ENCODE measurements at places on chromosomes 6 and 20.

- no peak for DNase-seq
These were observed 90.4 kb upstream of the TMEM30A start for GRCh38 chr6:75374961-75375400.

DNA sequence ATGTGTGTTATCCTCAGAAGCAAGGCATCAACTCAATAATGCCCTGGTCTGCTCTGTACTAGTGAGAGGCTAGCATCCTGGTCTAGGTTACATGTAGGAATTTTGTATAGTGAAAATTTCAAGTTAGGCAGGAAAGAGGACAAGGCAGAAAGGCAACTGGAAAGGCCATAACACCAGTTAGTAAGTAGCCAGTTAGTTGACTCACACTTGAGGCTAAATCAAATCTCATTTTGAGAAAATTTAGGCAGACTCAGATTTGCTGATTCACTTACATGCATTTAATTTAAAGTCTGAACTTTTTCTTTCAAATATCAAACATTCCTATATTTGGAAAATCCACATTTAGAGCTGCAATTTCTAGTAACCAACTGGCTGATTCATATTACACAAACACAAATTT is 184.5 kb upstream of the TCF21 start:
- no peak for DNase-seq

DNA sequence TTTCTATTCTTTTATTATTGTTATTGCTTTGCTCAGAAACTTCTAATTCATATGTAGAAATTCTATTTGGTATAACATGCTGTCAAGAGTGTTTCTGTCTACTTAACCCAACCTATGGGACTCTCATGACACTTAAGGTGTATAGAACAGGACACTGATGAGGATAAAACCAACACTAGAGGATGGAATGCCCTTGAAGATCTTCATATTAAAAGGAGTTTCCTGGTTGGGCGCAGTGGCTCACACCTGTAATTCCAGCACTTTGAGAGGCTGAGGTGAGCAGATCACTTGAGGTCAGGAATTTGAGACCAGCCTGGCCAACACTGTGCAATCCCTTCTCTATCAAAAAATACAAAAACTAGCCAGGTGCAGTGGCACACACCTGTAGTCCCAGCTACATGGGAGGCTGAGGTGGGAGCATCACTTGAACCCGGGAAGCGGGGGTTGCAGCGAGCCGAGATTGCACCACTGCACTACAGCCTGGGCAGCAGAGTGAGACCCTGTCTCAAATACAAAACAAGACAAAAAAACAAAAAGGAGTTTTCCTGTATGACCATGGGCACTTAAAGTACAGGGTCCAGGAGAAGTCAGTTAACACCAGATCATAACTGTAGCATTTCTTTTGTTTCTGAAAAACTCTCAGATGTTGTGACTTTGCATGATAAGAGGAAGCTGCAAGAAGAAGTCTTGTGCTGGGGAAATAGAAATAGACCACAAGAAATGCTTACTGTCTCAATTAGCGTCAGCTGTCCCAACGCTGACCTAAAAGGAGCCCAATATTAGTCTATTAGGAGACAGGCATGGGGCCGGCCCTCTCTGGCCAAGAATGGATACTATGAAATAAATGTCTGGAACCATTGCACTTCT is 38.9 kb upstream of the CD2AP start:
- no peak for DNase-seq

DNA sequence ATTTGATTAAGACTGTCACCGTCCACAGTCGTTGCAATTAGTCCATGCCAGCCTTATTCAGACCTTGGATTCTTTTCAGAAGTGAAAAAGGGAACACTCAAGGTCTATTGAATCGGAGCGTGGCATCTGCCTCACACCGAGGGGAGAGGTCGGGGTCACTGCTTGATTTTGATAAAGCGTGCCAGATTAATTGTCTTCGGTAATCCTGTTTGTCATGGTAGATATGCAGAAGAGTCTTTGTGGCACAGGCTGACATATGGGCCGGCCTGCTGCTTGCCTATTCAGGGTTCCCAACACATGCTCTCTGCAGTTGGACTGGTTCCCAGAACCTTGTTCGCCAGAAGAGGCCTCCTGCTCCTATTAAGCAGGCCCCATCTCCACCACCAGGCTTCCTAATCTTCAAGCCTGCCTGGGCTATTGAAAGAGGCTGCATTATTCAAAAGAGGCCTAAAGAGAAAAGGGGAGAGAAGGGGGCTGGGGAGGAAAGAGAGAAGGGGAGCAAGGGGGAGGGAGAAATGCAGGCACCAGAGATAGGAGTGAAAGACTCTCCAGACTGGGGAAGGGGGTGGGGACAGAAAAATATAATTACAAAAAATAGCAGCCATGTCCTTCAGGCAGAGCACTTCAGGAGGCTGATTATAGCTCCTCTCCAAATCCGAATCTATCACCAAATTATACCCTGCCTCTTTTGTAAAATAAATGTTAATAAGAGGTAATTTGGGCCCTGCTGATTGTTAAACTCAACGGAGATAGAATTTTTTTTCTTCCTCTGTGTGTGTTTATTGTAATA is 611.3 kb downstream of the HDGFL1 start:
- DNase-seq: no peak

DNA sequence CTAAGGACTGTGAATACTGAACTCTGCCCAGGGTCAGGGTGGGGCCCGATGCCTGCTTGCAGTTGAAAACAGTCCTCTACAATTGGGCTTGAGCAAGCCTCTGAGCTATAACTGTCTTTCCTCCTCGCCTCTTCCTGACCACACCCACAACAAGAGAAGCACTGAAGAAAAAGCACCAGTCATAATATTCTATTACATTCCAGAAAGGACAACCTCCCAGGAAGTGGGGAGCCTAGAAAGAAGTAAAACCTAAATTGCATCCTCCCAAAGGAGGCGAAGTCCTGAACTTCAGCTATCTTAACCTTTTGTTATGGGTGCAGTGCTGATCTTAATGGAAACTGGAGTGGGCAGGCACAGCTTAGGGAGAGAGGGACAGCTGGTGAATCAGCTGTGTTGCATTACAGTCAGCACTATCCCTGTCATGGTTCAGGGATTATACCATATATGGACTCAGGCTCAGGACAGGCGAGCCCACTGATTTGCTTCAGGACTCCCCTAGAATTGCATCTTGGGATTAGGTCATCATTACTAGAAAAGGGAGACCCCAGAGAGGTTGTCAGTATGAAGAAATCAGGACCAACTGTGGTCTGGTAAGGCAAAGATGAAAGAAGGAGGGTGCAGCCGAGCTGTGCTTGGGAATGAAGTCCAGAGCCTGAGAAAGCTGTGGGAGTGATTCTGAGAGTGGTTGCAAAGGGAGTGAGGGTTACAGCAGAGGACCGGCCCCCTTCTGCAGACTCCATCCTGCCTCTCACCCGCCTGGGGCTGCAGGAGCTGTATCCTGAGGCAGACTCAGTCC is 18.3 kb upstream of the TRAM2 start:
- no peak for DNase-seq

DNA sequence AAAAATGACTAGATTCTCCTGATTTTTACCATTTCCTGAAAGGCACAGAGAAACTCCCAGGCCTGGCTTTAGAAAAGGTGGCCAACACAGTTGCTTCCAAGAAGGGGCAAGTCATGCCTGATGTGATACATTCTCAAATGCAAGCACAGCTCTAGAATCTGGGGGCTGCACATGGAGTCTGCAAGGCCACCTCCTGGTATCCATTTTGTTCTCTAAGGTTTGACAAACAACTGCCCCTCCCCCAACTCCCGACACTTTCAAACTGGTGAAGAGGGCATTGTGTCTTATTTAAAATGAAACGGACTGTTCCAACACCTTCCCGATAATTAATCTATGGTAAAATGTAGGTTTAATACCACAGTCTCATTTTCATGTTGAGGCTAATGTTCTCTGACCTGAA is 220.2 kb upstream of the CEP162 start:
- no peak for DNase-seq

DNA sequence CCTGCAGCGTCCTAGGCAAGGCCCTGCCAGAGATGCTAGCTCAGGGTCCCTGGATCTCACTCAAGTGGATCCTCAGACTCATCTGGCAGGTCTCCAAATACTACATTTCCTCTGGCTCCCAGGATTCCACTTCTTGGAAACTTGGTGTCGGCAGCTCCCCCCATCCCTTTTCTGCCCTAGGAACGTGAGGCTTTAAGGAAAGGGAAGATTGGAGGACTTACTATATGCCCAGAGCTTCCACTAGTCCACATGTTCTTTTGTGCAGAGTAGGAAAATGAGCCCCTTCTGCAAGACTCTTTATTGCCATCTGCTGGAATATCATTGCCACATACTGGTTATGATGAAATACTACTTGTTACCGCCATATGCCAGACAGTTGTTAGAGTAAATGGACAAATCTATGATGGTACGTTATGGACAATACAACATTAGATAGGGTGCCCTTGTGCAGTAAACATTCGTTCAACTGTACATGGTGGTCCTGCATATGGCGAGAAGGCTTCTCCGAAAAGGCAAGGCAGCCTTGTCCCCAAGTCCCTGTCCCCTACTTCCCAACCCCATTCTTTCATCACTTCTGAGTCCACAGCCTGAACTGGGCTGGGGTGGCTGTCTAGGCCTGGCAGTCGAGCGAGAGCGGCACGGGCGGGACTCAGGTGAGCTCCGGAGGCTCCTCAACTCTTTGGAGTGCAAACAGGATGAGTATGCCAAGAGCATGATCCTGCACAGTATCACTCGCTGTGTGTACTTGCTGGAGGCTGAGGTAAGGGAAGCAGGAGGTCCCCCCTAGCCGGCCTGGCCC is 780 bp downstream of the ARMC12 start:
- DNase-seq: no peak

DNA sequence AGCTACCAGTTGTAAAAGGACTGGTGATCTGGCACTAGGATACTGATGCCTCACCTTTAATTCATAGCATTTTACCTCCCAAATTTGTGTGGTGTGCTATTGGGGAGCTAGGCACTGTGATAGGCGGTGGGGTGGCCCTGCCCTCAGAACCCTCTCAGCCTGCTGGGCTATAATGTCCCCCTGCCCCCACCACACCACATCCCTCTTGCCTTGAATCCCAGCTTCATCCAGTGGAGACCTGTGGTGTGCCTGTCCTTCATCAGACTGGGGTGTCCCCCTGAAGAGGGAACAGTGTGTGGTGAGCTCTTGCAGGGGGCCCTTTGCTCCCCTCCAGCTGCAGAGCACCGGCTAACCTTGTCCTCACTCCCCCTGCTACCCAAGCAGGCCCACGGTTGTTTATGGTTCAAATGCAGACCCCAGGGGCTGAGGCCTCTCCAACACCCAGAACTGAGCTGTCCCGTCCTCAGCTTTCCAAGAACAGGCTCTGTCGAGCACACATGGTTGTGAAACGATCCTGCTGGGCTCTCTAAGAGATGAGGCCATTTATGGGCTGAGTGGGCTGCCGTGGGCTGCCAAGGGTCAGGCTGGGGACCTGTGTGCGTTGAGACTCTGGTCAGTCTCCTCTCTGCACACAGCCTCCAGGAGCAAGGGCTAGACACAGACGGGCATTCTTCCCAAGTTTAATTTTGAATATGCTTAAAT is 26.9 kb upstream of the VEGFA start:
- DNase-seq: no peak

DNA sequence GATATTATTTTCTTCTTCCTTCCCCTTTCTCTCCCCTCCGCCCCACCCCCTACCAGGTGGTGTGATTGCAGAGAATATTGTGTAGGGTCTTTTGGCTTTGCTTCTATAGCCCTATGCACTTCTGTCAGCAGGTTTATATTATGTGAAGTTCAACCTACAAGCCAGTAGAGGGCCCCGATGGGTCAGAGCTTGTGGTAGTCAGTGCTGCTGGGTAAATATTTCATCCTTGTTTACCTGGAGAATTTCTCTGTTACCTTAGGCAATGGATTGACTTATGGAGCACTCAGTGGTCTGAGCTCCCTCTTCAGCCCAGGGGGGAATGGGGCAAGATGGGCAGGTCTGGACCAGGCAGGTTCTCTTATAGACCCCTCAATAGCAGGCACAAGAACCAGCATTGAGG is 720.9 kb downstream of the GRIK2 start:
- no peak for DNase-seq

GRCh38 chr6:141401168-141401567 is 731.6 kb upstream of the GJE1 start:
- DNase-seq: no peak

- DNase-seq: no peak
These were observed 468.1 kb upstream of the MARCKS start for GRCh38 chr6:113388996-113389395.

- DNase-seq: no peak
These were observed 16.0 kb downstream of the BCAS4 start for GRCh38 chr20:50810842-50811241.

GRCh38 chr6:56850626-56851025 is 104.3 kb upstream of the BEND6 start:
- no peak for DNase-seq

DNA sequence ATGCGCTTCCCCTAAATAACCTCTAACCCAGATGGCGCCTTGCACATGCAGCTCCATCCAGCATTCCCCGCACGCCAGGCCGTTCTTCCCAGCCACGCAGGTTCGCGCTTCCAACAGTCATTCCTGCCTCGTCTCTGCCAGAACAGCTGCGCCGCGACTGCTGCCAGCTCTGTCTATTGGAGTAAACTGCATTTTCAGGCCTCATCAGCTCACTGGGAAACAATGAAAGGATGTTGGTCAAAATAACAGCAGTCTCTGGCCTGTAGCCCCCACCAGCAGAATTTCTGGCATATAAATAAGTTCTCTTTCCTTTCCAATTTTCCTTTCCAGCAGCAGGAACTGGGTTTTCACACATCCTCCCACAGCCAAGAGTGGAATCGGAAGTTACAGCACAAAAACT is 14.6 kb downstream of the NRSN1 start:
- no peak for DNase-seq

DNA sequence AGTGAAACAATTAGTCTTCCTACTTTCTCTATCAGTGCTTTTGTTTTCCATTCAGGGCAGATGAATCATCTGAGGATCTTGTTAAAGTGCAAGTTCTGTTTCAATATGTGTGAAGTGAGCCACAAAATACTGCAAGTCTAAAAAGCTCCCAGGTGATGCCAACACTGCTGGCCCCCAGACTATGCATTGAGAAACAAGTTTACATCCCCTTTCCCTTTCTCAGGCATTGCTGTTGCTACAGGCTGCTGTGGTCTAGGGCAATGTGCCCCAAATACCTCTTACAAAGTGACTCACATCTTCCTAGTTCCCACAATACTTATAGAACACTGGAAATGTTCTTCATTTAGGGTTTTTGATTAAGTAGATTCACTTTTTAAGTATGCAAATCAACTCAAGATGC is 31.8 kb downstream of the ABRACL start:
- DNase-seq: no peak

GRCh38 chr6:90179190-90180169 is 117.2 kb downstream of the BACH2 start:
- no peak for DNase-seq
